ENCODE measurements at places on chromosomes 5 and 9.

GRCh38 chr5:38853753-38854470, 8.1 kb downstream of the OSMR start:
- no peak for DNase-seq

DNA sequence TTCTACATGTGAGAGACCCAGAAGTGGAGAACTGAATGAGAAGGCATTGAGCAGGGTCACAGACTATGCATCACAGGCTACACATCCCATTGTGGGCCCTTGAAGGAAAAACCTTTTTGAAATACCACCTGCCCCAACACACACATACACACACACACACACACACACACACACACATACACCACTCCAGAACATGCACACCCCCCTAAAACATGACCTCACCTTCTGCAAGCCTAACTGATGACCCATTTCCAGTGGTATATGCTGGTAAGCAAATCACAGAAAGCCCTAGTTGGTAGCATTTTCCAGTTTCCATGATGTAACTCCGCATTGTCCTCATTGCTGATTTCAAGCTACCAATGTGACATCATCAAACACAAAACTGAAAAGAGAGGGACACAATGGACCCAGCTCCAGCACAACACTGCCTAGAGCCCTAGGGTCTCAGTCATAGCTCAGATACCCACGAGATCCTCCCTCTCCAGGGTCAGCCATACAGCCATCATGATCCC, 36.4 kb downstream of the THBS4 start:
- no peak for DNase-seq

GRCh38 chr9:35374436-35374835, 115.5 kb upstream of the RUSC2 start:
- DNase-seq: peak; percentile 37

DNA sequence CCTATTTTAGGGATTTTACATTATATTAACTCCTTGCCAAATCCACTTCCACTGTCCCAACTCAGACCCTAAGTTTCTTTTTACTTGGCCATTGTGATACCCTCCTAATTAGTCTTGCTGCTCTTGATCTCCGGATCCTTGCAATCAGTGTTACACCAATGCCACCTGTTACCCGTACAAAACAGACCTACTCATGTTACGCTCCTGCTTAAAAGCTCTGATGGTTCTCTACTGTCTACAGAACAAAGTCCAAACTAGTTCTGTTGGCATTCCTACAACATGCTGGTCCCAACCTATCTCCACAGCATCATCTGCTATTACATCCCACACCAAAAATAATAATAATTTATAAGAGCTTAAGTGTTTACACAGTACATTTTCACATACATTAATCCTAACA, 9.8 kb downstream of the ECPAS start:
- DNase-seq: no peak

- no peak for DNase-seq
Measured at GRCh38 chr9:17185481-17186029, 50.7 kb downstream of the CNTLN start.

- DNase-seq: no peak
Measured at GRCh38 chr9:136719195-136719880, 7.0 kb downstream of the DIPK1B start.

DNA sequence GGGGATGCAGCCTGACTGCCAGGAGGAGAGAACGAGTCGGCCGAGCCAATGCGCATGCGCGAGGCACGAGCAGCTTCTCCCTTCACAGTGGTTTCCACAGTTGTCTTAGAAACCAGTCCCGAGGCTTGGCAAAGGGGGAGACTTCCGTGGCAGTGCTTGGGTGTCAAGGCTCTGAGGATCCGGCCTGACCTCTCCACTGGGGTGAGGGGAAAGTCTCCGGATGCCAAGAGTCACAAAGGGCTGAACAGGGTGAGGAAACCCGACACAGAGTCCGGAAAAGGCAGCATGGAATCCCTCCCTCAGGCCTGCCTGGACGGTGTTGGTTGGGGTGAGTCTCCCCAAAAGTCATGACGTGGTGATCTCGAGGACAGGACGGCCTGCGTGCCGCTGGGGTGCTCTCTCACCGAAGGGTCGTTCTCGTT, 475.5 kb downstream of the SPATA31A7 start:
- no peak for DNase-seq

DNA sequence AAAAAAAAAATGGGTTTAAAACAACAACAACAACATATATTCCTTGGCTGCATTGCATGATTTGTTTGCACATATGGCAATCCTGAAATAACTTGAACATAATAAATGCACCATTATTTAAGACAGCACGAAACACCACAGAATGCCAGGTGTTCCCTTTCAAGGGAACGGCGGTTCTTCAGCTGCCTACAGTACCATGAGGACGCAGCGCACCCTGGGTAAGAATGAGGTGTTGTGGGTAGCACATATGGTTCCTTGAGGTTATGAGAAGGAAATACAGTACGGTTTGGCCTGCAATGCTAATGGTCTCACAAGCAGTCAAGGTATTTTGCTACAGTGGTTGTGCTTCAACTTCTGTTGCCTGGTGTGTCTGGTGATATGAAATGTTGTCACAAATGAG, 174.8 kb downstream of the SLC12A2 start:
- DNase-seq: no peak

DNA sequence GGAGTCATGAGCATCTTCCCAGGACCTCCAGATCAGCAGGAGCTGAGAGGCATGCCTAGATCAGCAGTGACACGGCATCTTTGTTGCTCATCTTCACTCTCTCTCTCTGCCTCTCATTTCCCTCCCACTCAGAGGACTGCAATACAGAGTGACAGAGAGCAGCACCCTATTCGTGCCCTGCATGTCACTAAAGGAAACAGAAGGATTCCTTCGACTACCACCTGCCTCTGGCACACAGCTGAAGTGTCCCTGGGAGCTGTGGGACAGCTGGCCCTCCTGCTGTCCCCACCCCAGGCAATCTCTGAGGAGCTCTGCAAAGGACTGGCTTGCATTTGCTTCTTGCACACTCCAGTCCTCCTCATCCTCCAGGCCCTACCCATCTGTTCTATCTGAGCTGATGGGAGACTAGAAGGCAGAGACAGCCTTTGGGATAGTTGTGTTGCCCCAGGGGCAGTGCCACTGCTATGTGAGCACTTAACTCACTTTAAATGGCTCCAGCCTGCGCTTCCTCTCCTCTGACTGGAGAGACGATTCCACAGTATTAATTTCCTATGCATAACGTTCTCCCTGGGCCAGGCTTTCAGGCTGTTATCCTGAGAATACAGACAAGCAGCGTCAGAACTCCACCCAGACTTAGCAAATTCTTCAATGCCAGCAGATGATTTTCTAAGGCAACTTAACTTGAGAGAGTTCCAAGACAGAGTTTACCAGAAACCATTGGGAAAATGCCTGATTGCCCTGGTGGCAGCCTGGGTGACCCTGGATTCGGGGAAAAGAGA, 167.6 kb upstream of the MAP1B start:
- no peak for DNase-seq

DNA sequence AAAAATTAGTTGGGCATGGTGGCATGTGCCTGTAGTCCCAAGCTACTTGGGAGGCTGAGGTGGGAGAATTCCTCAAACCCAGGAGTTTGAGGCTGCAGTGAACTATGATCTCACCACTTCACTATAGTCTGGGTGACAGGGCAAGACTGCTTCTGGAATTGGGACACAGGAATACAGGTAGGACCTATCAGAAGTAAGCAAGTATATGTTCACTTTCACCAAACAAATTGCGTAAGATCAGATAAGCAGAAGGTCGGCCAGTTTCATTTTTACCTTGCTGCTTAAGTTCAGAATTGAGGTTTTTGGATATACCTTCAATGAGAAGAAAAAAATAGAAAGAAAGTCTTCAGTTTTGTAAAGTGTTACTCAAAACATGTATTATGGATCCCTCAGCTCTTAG, 171.7 kb downstream of the MAT2B start:
- DNase-seq: no peak

GRCh38 chr5:53956632-53957031, 353.7 kb downstream of the ARL15 start:
- DNase-seq: no peak

- no peak for DNase-seq
Measured at GRCh38 chr5:526456-527088, 2.3 kb upstream of the SLC9A3 start.

DNA sequence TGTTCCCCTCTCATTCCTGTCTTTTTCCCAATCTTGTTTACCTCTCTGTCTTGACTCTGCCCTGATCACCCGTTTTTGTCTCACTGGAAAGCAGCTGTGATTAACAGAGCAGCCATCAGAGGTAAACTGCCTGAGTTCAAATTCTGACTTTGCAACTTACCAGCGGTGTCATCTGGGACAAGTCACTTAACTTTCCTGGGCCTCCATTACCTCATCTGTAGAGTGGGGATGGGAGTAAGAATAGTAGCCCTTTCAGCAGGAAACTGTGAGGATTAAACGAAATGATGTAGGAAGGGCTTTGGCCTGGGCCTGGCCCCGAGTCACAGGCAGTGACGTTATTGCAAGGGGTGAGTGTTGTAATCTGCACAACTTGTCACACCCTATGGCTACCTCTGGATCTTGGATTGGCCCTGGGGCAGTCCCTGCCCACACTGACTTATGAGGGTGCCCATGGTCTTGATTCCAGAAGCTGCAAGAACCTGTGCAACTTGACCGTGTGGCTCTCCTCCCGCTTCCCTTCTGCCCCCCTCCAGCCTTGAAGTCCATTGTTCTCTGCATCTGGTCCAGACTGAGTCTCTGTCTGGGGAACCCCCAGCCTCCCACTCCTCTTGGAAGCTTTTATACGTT, 657 bp upstream of the PCDH12 start:
- DNase-seq: no peak

- peak; percentile 19 for DNase-seq
Measured at GRCh38 chr5:72956324-72957140, 691 bp downstream of the FCHO2 start.

- DNase-seq: no peak
Measured at GRCh38 chr9:90259311-90260246, 383.0 kb downstream of the DIRAS2 start.

GRCh38 chr9:122122468-122122867, 29.4 kb upstream of the TTLL11 start:
- peak; percentile 21 for DNase-seq

DNA sequence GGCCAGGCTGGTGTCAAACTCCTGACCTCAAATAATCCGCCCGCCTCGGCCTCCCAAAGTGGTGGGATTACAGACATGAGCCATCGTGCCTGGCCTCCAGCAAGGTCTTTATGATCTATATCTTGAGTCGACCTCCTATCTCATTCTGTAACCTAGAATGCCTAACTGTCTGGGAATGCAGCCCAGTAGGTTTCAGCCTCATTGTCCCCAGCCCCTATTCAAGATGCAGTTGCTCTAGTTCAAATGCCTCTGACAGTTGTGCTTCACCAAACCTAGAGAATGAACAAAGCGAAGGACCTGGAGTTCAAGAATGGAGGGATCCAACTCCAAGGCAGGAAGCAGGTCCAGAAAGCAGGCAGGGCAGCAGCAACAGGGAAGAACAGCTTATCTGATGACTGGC, 30.8 kb downstream of the GLRX start:
- DNase-seq: no peak

DNA sequence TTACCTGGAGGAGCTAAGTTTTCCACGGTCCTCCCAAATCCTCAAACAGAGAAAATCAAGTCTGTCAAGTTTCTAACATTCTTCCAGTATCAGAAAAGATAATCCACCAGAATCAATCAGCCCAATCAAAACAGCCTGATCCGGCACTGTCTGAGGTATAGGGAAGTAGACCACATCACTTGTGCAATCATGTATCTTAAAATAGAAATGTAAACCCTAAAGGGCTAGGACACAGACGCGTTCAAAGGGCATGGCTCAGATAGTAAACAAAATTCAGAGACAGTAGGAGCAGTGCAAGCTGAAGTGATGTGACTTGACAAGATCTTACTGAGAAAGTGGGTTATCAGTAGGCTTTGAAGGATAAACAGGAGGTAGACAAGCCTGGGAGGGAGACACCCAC, 252.4 kb upstream of the DAPK1 start:
- DNase-seq: no peak

- DNase-seq: peak; percentile 39
Measured at GRCh38 chr5:59317023-59317773, 576.3 kb downstream of the PDE4D start.

DNA sequence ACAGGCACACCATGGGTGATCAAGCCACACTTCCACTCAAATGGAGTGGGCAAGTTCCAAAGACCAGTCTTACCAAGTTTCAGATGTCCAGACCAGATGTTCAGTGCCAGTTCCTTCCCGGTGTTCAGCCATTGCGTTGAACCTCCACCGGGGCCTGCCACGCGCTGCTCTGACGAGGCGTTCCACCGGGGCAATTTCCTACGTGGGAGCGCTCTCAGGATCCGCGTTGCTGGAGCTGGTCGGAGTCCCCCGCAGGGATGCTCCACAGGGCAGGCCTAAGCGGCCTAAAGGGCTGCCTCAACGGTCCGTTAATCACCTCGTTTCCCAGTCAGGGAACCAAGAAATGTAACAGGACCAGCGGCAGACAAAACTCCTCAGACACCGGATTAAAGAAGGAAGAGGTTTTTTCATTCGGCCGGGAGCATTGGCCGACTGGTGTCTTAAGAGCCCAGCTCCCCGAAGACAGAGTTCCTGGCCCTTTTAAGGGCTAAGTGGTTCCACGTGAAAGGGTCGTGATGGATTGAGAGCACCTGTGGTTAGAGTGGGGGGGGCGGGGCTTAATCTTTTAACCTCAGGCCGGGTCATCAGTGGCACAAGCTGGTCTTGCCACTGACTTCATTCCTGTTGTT, 35.7 kb upstream of the PPP1R26 start:
- DNase-seq: peak; percentile 65

DNA sequence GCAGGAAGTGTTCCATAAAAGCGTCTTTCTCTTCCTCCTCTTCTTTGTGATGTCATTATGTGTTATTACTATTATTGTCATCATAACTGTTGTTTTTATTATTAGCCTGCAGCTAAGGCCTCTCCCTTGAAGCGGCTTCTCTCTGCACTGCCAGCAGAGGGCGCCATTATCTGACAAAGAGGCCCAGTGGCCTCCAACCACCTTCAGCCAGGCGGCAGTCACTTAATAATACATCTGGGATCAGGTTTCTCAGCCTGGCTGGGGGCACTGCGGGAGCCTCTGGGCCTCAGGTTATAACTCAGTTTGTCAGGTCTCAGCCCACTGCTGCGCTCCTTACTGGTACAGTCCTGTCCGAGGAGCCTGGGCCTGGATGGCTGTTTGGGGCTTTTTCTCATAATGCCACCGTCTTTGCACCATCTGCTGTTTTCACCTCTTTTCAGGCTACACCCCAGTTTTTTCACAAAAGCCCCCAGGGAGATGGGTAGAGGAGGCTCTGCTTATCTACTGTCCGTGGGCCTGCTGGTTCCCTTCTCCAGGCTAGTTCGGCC, 281.9 kb downstream of the NSG2 start:
- DNase-seq: peak; percentile 38

DNA sequence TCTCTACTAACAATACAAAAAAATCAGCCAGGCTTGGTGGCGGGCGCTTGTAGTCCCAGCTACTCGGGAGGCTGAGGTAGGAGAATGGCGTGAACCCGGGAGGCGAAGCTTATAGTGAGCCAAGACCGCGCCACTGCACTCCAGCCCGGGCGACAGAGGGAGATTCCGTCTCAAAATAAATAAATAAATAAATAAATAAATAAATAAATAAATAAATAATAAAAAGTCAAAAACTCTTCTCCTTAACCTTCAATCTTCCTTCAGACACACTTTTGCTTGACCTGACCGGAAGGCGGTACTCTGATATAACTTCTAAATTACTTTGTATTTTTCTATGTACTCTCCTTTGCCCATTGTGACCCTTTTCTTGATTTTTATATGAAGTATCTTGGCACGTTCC, 302.1 kb downstream of the SLF1 start:
- DNase-seq: no peak
